ENCODE measurements at places on chromosomes 2 and 18.
A peak's percentile ranks its signal among the peaks of the same experiment; 100 is the strongest.

GRCh38 chr18:76098674-76099411, 396.2 kb downstream of the ZNF516 start:
- no peak for DNase-seq

DNA sequence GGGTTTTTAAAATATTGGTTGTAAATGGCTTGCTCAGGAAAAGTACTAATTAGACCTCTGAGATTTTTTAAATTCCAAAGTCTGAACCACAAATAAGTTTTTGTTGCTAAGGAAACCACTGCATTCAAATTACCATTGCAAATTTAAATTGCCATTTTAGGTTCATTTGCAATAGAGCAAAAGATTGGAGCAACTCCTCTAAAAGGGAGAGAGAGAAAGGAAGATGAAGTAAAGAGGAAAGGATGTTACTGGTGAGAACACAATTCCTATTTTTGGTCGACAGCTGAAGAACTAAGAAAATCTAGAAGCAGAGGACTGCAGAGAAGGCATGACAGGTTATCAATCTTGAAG, 74.9 kb downstream of the FOXI3 start:
- no peak for DNase-seq

- no peak for DNase-seq
These were observed 730.4 kb downstream of the PLCL1 start for GRCh38 chr2:198534756-198535155.

DNA sequence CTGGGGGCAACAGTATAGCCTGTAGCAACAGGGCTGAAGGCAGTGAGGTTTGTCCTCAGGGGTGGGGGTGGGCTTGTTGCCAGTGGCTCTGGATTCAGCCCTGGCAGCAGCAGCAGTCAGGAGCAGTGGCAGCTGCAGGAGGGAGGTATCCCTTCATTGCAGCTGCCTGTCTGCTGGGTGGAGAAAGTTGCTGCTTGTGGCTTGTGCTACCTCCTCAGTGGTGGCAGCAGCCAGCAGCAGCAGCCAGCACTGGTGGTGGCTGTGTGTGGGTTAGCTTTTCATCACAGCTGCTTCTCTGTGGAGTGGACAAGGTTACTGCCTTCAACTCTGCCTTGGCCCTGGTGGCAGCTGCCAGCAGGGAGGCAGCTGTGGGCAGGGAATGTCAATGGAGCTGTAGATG, 94.9 kb downstream of the ARL6IP6 start:
- DNase-seq, result no peak

GRCh38 chr2:28415010-28415409, 22.4 kb downstream of the FOSL2 start:
- DNase-seq, result no peak

DNA sequence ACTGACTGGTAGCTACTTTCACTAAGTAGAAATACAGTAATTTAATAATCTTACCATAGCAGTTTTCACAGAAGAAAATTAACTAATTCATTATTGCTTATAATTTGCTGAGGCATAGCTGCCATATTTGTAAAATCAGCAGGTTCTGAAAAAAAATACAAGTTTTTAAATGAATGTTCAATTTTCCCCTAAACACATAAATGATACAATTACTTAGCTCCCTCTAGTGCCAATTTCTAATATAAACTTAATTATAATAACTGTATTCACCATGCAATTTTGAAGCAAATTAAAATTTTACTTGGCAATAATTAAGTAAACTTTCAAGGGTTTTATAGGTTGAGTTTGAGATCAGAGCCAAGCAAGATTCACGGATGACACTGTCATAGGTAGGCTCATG, 1321.6 kb upstream of the ACVR2A start:
- DNase-seq, result peak; percentile 36

DNA sequence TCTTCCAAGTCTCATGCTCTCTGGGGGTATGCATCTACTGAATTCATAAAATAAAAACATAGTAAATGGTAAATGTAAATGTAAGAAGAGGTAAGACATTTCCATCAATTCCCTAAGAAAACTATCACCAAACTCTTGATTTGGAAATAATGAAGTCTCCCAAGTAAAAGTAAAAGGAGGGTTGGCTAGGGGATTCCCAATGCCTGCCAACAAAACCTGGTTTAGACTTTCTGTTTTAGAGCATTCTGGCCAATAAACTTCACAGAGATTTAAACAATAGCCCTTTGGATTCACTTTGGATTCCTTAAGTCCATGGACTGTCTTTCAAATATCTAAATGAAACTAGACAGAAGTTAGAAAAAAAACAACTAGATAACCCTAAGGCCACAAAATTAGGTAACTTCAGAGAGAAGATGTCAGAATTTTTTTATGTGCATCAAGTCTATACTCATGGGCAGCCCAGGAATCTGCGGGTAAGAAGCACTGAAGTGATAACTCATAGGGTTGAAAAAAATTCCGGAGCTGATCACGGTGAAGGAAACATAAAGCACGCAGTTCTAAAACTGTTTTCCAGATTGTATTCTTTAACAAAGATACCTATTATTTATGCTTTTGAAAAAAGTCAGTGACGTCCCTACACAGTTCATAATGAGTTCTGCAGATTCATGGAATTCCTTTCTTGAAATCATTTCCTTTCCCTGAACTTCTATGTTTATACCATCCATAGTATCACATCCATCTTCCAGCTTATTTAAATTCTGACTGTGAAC, 263.6 kb downstream of the AFF3 start:
- DNase-seq, result peak; percentile 56

DNA sequence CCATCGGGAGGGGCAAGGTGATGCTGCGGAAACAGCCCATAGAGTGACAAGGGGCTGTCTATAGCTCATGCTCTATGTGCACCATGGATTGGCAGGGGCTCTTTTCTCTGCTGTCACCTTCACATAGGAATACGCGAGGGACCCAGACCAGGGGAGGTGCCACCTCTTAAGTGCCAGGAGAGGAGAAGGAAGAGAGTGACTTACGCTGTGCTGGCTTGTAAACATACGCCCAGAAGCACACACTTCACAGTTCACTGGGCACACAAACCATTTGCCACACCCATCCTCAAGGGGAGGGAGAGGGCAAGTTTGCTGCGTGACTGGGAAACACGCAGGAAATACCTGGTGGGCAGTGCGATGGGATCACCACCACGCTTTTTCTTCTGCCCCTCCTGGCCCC, 65.1 kb upstream of the GPR45 start:
- DNase-seq, result no peak

All from cardiac fibroblast (primary cell).